Activated CD4-positive, CD25-positive, alpha-beta regulatory T cell (primary cell): ENCODE measurements at places on chromosomes 2 and 18.

DNA sequence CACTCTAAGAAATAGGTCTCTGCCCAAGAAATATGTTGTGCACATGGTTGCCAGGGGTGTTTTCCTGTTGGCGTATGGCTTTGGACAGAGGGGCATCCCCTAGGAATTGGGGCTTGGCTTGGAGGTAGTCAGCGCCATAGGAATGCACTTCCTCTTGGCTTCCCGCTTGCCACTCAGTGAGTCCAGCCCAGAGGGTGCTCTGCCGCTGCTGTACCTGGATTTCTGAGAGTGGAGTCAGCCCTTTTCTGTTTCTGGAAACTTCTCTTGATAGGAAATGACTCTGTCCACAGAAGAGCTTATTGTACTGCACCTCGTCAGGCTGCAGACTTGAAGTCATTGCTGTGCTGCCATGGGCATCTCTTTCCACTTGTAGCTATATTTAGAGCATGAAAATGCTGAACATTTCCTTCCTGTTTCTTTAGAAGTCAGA is 116.7 kb upstream of the MGAT5 start:
- no peak for DNase-seq

DNA sequence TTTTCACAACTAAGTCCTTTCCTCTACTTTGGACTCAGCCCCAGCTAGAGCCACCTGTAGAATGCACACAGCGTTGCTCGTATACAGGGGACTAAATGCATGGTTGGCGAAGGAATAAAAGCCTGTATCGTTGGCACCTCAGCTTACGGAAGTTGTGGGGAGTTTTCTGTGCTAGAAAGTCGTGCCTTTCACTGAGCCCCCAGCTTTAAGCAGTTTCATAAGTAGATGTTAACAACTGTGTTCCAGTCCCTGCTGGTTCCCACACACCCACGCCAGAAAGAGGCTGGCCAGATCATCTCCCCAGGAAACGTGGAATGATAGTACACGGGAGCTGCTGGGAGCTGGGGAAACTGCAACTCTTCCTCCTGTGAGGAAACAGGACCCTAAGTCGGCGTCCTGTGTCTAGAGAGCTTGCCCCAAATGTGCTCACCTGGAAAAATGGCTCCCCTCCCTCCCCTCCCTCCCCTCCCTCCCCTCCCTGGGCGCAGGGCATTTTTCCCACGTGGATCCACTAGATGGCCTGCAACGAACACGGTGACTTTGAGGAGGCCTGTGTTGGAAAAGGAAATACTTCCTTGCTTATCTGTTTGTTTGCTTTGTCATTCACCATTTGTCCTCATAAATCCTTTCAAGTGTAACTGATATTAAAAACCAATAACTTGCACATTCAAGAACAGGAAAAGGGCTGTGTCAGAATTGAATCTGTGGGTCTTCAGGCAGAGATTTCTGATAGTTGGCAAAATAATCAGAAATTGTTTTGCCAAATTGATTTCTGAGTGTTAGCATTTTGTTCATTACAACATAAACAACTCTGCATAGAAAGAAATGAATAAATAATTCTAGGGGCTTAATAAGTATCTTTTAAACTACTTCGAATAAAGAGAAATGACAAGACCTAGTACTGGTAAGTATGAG is 43.9 kb upstream of the RFX8 start:
- DNase-seq, result no peak

GRCh38 chr2:200451511-200451910 is 58.4 kb downstream of the KCTD18 start:
- DNase-seq, result no peak

- no peak for DNase-seq
Observed at GRCh38 chr2:191516260-191516659, 161.7 kb upstream of the NABP1 start.

DNA sequence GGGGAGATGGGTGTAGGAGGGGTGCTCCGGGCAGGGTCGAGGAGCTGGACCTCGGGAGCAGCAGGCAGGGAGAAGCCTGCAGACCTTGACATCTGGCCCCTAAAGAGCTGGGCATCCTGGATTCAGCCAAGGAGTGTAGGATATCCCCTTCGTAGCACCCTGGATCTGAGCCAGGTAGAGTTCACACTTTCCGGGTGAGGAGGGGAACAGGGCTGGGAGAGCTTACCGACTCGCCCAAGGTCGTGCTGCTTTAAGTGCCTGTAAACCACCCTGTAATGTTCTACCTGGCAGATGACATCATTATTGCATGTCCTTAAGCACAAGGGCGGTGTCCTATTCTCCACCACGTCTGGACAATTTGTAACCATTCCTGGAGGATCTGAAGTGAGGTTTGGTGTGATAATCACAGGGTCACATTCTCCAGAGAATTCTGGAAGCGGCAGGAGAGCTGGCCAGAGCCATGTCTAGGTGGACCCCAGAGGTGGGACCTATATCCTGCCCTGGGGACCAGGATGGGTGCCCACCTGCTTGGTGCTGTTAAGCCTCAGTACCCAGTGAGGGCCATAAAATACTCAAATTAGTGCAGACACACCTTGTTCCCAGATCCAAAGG is 14.6 kb downstream of the ITM2C start:
- no peak for DNase-seq

- DNase-seq, result no peak
Observed at GRCh38 chr18:12867441-12868123, 16.5 kb downstream of the PTPN2 start.

DNA sequence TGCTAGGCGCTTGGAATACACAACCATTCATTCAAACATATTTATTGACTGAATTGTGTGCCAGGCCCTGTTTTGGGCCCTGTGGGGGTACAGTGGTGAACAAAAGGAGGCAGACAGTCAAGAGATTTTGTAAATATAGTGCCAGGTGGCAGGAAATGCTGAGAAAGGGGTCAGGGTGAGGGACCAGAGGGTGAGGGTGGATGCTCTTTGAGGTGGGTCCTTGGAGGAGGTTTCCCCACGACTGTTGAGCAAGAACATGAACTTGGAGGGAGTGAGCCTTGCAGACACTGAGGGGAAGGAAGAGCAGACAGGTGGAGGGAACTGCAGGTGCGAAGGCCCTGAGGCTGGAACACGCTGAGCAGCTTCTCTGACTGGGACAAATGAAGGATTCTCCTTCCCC is 40.7 kb downstream of the ODC1 start:
- no peak for DNase-seq

GRCh38 chr2:54531558-54531957 is 75.4 kb downstream of the SPTBN1 start:
- DNase-seq, result no peak

- no peak for DNase-seq
Observed at GRCh38 chr2:217151509-217152206, 291.8 kb upstream of the TNP1 start.

- no peak for DNase-seq
Observed at GRCh38 chr2:48694149-48694548, 61.4 kb downstream of the LHCGR start.

- no peak for DNase-seq
Observed at GRCh38 chr2:3638456-3638810, 19.6 kb upstream of the ALLC start.

DNA sequence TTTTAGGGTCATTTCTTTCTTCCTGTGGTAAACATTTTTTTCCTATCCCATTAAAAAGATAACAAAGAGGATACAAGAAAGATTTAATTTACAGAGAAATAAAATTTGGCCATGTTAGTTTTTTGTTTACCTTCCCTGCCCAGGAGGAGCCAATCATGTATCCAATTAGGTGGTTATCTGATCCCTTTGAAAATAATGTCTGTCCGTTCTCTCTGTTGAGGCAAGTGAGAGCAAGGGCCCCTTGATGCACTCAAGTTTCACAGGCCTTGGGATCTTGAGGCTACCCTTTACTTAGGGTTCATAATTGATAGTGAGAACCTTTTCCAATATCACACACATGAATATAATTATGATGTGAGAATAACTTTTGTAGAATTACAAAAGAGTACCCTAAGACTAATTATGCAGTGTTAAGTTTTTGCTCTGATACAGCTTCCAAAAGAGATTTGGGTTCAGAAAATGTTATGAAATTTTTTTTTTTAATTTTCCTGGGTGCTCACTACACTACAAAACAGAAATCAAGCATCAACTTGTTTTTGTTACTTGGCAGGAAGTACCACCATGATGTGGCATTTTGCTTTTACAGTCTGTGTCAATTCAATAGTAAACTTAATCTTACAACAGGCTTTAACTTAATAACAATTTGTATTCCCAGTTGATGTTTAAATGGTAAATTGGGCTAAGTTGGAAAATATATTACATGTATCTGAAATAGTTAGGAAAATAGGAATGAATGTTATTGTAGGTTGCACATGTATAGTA is 42.0 kb downstream of the AFTPH start:
- DNase-seq, result no peak

DNA sequence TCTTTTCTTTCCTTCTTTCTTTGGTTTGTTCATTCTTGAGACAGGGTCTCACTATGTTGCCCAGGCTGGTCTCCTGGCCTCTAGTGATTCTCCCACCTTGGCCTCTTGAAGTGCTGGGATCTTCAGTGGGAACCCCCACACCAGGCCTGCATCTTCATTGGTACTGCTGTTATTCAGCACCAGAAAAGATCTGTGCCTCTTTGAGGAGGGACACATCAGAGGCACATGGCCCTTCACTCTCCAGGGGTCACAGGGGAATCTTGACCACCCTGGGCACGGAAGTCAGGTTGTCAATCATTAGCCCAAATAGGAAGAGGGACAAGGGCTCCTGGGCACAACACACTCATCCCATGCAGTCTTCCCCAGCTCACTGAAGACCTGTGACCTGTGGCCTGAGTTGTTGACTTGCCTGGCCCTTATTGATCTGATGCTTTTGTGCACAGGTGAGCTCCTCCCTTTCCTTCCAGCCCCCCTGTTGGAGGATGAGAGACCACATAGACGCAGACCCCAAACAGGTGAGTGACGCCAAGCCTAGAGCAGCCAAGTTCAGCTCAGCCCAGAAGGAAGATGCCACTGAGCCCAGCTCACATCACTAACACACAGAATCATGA is 33.0 kb upstream of the ODC1 start:
- no peak for DNase-seq

- no peak for DNase-seq
Observed at GRCh38 chr18:26386441-26386840, 160.2 kb downstream of the TAF4B start.

GRCh38 chr2:84846041-84846663 is 34.7 kb downstream of the TRABD2A start:
- DNase-seq, result no peak

- DNase-seq, result no peak
Observed at GRCh38 chr2:84972932-84973331, 2.0 kb downstream of the KCMF1 start.

GRCh38 chr2:45649858-45650811 is 1.3 kb upstream of the PRKCE start:
- peak; percentile 34 for DNase-seq

DNA sequence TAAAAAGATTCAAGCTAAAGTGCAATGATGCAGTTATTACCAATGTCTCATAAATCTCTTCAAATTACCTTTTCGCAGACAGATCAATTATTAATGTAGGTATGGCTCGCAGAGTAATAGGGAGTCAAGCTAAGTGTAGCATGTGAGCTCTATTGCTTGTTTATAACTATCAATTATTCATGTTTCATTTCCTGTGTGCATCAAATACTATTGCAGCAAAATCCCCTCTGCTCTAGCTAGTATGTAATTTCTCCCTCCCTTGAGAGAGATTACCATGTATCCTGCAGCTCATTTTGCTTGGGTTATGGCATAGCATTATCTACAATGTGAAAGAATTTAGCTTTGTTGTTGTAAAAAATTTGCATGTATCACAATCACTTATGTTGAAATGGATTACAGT is 65.6 kb upstream of the SCN1A start:
- no peak for DNase-seq

- no peak for DNase-seq
Observed at GRCh38 chr2:67283641-67284040, 113.5 kb upstream of the ETAA1 start.

DNA sequence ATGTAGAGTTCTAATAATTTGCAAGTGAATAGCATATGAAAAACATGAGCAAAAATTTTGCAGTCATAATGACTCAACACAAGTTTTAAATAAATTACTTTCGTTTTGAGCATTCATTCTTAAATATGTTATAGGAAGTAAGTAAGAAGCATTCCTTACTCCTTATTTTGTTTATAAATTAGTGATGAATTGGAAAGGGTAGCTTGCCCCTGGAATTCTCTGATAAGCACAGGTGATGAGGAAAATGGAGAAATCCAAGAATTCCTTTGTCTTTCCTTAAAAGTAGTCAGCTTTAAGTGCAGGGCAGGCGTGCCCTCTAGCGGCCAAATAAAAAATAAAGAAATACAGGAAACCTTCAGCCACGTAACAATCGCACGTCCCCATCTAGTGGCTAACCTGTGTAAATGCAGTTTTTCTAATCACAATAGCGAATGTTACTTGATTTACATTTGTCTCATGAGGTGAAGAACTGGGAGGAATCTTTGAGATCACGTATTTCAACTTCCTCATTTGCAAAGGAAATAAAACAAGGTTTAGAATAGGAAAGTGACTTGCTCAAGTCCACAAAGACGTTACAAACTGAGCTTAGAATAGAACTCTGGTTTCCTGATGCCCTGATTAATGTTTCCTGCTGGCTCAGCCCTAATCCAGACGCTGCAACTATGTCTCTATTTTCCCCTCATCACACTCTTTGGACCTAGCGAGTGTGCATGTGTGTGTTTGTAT is 47.2 kb upstream of the ZNG1B start:
- no peak for DNase-seq

- no peak for DNase-seq
Observed at GRCh38 chr18:39945076-39945475, 2010.0 kb upstream of the PIK3C3 start.

DNA sequence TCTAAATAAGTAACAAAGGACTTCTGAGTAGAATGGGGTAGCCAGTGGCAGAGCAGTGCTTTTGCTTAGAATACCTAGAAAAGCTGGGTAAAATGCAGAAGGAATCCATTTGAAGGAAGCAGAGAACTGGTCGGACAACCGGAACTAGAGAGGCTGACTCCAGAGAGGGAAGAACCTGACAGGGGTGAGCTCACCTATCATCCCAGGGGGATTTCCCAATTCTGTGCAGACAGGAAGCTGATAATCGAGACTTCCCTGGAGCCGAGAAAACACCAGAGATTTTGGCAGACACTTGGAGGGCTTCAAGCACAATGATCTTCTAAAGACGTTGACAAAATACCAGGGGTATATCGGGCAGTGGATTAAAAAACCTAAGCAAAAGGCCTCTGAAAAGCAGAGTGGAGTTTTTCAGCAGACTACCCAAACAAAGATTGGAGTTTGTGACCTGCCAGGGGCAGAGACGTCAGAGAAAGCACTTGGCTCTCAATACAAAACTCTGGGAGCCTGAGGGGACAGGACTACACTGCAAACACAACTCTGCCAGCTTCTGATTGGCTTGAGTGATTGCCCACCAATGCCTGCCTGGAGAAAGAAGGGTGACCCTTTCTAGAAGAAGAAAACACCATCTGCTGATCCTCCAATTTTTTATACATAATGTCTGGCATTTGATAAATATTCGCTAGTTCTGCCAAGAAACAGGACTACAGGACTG is 67.5 kb upstream of the TTN start:
- no peak for DNase-seq

DNA sequence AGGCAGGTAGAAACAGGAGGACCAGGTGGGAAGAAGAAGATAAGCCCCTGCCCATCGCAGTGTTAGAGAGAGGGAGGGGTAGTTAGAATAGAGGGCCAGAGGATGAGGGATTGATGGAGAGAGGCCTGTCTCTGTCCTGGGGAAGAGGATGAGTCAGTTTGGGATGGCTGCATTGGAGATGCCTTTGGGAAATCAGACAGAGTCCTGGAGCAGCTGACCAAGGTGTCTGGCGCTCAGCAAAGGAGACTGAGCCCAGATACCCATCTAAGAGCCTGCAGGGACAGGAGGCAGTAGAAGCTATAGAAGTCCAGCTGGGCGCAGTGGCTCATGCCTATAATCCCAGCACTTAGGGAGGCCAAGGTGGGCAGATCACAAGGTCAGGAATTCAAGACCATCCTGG is 177.8 kb upstream of the HAAO start:
- DNase-seq, result no peak
